ENCODE measurements at places on chromosomes 13 and 19.

DNA sequence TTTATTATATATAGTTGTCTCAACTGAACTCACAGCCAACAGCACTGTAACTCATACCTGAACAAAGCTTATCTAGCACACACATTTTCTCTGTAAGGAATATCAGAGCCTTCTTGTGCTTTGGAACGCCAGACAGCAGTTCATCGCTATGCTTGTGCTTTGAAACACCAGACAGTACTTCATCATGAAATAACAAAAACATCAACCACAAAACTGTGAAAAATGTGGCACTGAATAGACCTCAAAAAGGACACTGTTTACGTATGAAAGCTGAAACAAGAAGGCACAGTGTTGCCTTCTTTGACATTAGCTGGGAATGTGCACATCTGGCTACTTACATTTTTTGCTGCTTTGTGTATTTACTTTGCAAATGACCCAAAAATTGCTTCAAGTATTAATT is 160.2 kb downstream of the PDS5B start:
- H3K36me3 ChIP-seq, result peaks cover 84% of the 10 kb centered on the region
- no peak for DNase-seq
- H3K4me3 ChIP-seq, result no peak overlapping the region
- H3K27ac ChIP-seq, result no peak overlapping the region

- H3K27ac ChIP-seq, result no peak overlapping the region
- no peaks in the 10 kb centered on the region for H3K4me1 ChIP-seq
- DNase-seq, result peak; percentile 50
- H3K36me3 ChIP-seq, result no peaks in the 10 kb centered on the region
Measured at GRCh38 chr13:25037057-25037813, 58.7 kb upstream of the PABPC3 start.

GRCh38 chr19:9797871-9798270 is 21.0 kb downstream of the FBXL12 start:
- peaks cover 19% of the 10 kb centered on the region for H3K4me1 ChIP-seq
- H3K4me3 ChIP-seq, result no peak overlapping the region

GRCh38 chr19:21482863-21483276 is 22.5 kb upstream of the ZNF429 start:
- no peak overlapping the region for H3K27ac ChIP-seq
- no peak overlapping the region for H3K4me3 ChIP-seq
- H3K4me1 ChIP-seq, result no peaks in the 10 kb centered on the region
- DNase-seq, result peak; percentile 62

DNA sequence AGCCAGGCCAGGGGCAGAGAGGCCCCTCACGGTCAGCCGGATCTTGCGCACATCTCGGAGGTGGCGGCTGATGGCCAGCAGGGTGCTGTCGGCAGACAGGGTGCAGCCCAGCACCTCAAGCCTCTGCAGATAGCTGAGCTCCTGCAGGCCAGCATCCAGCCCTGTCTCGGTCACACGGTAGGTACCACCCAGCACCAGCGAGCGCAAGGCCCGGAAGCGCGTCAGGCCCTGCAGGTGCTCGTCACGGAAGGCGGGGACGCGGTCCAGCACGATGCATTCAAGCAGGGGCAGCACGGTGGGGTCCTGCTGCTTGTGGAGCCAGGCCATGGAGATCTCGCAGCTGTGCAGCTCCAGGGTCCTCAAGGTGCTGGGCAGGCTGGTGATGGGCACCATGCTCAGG is 7.7 kb downstream of the FBXL12 start:
- DNase-seq, result no peak
- no peak overlapping the region for H3K27ac ChIP-seq
- no peaks in the 10 kb centered on the region for H3K27me3 ChIP-seq
- H3K4me3 ChIP-seq, result no peak overlapping the region
- H3K36me3 ChIP-seq, result peaks cover 48% of the 10 kb centered on the region

DNA sequence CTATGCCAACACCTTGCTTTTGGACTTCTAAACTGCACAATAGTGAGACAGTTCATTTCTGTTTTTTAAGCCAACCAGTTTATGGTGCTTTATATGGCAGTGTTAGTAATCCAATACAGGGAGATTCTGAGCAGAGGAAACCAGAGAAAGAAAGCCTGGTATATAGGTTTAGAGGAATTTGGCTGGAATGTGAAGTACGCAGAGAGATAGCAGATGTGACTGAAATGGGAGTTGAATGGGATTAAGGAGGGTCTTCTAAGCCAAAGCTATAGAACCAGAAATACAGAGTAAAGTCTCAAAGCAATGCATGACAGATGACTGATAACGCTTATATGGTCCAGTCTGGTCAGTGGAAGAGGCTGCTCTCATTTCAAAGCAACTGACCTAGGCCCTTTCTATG is 453.7 kb downstream of the GPC6 start:
- no peaks in the 10 kb centered on the region for H3K4me1 ChIP-seq
- DNase-seq, result no peak
- H3K4me3 ChIP-seq, result no peak overlapping the region
- H3K36me3 ChIP-seq, result no peaks in the 10 kb centered on the region

DNA sequence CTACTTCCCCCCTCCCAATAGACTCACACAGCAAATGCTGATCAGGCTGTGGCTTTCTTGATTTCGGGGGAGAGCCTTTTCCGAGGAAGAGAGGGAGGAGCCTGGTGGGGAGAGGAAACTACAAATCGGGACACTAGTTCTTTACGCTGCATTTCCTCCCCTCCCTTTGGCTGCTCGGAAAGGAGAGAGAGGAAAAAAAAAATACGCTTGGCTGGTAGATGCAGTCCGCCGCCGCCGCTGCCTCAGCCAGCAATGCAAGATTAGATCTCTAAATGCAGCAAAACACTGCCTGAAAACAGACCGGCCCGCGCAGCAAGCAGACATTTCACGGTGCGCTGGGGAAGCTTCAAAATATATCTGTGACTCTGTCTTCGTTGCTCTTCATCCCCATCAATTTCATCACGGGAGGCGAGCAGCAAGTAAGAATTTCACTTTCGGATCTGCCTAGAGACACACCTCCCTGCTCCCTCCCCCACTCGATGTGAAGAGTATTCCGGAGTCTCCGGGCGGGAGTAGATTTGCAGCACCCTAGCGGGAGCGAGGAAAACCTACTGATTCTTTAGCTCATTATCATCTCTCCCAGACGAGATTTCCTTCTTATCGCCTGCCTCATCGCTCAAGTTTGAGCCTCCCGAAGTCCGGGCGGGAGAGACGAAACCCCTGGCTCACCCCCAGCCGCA is at the start of gene PCDH17:
Gene PCDH17, plus strand, starts transcription at position 149 of the 680 bp plus-strand sequence. CDS start 803 bp downstream, outside the sequence.
- DNase-seq, result no peak
- H3K36me3 ChIP-seq, result no peaks in the 10 kb centered on the region

DNA sequence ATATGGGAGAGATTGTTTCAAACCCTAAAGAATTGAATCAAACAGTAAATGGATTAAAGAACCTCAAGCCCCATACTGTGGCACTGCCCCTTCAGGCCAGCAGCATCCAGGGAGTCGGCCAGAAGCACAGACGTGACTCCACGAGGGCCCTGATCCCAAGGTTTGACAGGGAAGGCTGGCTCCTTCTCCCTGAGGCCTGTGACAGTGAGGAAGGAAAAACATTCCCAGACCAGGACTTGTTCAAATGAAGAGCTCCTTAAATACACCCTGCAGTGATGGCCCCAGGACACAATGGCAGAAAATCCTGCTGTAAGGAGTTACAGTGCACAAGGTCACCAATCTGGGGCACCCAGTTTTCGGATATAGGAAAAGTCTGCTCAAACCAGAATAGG is 91.0 kb downstream of the COL4A1 start:
- peaks cover 36% of the 10 kb centered on the region for H3K27me3 ChIP-seq
- H3K4me1 ChIP-seq, result no peaks in the 10 kb centered on the region
- no peaks in the 10 kb centered on the region for H3K36me3 ChIP-seq
- no peak overlapping the region for H3K27ac ChIP-seq

Data from DND-41 (cell line).